ENCODE measurements at places on chromosomes 7 and 10.

DNA sequence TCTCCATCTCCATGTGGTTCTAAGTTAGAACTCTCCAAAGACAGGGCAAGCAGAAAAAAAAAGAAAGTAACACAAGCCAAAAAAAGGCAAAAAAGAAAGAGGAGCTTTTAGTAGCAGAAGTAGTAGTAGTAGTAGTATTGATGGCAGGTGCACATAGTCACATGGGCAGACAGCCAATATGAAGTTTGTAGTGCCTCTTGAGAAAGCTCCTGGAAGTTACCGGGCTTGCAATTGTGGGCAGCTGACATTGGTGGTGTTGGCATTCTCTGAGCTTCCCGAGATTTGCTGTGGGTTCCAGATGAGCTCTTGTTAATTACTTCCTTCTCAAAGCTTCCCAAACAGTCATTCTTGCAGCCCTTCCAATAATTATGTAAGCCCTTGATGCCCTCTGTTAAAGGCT lies 1128.5 kb downstream of the TYW1 start:
- DNase-seq: no peak

DNA sequence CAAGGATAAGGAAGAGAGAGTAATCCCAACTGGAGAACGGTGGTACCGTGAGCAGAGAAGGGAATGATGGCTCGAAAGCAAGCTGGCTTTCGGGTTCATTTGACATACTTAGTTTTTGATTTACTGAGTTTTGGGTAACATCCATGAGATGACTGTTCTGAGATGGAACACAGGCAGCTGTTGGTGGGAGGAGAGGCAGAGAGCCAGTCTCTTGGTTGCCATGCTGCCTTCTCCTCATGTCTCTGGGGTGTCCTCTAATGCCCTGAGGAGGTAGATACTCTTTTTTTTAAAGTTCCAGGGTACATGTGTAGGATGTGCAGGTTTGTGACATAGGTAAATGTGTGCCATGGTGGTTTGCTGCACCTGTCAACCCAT lies 76.4 kb upstream of the NRP1 start:
- DNase-seq: no peak

- peak; percentile 33 for DNase-seq
Measured at GRCh38 chr7:107879400-107880035, 11.5 kb upstream of the DLD start.

DNA sequence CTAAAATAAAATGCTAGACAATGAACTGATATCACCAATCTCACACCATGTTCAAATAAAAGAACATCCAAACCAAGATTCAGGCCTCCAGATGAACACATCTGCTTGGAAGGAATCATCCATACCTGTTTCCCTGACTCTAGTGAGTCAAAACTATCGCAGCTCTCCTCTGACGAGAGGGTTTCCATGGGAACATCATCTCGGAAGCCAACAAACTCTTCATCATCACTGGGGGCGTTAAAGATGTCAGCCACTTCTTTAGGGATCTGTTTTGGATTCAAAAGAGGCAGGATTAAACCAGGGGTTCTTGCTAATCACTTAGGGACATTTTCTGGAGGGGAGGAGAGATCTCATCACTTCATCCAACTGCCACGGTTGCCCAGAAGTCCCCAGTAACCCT lies 29.1 kb downstream of the CDCA7L start:
- DNase-seq: no peak

DNA sequence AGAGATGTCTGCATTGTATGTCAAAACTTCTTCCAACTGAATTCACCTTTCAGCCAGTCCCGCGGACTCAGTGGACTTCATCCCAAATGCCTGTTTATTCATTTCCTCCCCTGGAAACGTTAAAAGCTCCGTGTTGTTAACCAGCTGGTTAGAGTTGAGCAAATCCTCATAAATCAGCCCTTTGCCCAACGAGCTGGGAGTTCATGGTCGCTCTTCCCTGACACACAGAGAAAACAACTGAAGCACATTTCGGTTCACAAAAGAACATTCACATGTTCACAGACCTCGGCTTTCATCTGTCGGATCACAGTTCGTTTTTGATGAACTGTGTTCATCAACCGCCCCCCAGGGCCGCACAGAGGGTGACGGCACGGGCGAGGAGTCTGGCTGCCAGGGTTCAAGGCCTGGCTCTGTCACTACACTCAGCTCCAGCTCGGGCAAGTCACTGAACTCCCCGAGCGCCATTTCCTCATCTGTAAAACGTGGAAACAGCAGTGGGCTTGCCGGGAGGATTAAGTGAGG lies 62.6 kb downstream of the GLI3 start:
- no peak for DNase-seq

- DNase-seq: no peak
Measured at GRCh38 chr7:112743811-112744210, 46.4 kb downstream of the TMEM168 start.

DNA sequence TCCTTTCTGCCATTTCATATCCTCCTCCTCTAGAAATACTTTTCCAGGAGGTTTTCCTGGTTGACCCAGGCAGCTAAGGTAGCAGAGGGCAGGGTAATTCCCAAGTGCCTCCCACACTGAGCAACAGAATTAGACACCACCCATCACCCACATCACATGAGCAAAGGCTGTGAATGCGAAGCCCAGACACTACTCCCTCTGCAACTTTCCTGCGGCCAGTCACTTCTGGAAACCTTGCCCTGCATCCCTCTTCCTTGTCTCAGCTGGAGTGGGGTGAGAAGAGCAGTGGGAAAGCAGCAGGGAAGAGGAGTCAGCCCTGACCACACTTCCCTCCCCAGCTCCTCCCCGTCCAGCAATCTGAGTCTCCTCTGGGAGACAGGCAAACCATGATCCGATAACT lies 15.2 kb downstream of the TMEM176B start:
- DNase-seq: no peak

DNA sequence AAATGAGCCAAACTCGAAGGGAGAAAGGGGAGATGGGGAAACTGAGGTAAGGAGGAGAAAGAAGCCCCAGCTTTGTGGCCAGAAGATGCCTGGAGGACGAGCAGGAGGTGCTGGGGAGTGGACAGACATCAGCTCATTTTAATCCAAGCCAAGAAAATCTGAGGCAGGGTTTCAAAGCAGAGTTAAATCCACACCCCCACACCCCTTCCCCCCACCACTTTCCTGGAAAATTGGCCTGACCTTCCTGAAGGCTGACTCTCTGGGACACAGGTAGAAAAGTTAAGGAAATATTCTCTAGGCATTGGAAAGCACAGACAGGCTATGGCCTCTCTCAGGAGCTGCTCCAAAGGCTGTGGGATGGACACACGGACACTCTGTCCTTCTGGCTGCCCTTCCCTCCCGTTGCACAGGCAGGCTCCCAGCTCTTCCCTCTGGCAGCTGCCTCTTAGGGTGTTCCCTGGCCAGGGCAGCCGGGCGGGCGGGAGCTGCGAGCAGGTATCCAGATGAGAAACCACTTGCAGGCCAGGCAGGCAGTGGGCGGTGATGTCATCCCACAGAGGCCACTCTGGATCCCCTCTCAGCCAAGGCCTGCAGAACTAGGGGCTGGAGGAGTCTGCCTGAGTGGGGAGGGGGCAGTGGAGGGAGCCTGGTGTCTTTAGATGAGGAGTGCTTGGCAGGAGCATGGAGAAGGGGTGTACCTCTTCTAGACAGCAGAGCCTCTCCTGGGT lies 171.8 kb downstream of the NEURL1 start:
- DNase-seq: no peak

DNA sequence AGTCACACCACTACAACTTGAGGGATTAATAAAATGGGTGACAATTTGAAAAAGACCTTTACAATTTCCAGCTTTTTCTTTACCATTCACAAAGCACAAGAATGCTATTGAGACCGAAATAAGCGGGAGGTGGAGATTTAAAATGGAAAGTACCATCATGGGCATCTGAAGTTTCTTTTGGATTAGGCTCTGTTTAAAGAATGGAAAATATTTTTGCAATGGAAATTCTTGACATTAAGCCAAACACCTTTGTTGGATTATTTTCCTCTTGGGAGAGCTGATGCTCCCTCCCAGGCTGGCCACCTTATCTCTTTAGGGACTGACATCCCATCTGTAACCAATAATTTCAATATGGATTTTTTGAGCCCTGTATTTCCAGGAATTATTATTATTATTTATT lies 62.5 kb downstream of the BPGM start:
- no peak for DNase-seq

DNA sequence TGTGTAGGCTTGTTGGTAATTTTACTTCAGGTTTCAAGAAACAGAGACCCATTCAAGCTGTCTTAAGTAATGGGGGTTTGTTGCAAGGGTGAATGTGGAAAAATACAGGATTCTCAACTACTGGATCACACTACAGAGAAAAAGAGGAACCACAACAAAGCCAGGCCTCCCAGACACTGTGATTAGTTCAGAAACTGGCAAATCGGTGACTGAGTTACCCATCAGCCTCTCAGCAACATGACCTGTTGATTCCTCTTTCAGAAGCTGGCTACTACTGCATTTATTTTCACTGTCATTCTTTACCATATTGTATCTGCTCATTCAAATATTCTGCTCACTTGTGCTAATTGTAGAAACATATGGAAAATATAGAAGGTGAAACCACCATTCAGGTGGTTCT lies 16.0 kb downstream of the CCDC71L start:
- no peak for DNase-seq

DNA sequence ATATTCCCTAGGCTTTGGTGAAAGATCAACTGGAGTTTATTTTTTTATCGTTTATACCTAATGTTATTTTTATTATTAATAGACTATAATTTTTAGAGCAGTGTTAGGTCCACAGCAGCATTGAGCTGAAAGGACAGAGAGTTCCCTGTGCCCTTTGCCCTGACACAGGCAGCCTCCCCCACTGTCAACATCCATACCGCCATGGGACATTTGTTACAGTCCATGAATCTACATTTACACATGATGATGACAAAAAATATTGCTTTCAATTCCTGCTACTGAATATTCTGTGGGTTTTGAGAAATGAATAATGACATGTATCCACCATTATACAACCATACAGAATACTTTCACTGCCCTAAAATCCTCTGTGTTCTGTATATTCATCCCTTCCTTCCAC lies 1297.5 kb upstream of the SORCS1 start:
- DNase-seq: no peak

DNA sequence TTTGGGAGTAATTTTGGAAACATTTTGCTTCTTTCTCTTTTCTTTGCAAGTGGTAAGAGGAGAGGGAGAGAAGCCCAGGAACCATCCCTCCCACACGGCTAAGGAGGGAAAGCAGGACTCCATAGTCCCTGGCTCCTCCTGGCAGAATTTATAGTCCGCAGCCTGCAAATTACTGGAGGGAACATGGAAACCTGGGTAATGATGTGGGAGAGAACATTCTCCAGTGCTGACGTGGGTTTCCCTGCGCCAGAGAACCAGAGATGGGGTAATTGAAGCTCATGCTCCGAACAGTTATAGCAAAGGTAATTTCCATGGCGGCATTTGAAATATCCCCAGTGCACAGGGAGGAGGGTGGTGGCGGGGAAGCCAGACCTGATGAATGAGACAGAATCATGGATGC lies 320.4 kb downstream of the RPS24 start:
- no peak for DNase-seq

DNA sequence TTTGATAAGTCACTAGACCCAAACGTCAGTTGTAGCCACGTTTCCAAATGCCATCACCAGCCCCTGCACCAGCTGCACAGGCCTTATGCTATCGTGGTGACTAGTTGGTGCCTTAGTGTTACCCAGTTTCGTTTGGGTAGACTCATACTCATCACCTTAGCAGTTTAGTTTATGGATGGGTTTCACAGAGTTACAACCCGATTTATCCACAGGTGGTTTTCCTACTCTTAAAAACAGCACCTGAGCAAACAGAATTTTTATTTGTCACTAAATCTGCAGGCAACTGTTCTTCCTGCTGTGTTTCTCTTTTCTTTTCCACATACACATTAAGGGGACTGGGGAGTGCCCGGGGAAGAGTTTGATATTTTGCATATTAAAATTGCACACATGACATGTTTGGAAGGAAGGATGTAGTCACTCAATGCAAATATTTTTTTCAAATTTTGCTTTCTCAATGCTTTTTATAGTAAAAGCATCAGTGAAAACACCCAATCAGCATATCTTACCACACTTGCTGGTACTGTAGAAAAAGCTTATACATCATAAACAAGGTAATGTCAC lies 41.6 kb downstream of the PDSS1 start:
- DNase-seq: no peak

- DNase-seq: no peak
Measured at GRCh38 chr7:47887016-47887640, 61.1 kb downstream of the PKD1L1 start.

DNA sequence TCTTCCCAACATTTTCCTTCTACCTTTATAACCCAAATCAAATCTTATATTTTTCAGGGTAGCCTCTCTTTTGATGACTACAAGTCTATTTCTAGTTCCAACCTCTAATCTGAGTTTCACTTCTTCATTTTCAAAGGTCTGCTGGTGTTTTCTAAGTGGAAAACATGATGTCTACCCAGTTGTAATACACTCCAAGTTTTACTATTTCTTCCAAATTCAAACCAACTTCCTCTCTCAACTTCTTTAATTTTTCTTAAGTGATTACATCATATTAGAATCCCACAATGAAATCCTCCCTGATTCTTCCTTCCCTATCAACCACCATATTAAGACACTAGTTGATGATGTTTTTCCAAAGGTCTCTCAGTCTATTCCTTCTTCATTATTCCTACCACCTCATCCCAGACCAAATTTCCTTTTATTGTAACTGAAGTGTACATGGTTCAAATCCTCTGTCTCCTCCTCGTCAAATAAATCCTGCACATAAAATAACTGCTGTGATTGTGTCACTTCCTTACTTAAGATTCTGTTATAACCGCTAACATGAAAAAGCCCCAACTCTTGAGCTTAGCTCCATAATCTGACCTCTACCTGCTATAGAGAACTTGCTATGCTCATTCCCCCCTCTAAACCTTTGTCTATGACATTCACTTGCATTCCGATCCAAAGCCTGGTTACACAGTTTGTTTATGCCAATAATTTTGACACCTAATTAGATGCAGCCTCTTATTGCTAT lies 12.7 kb downstream of the TAS2R38 start:
- no peak for DNase-seq

DNA sequence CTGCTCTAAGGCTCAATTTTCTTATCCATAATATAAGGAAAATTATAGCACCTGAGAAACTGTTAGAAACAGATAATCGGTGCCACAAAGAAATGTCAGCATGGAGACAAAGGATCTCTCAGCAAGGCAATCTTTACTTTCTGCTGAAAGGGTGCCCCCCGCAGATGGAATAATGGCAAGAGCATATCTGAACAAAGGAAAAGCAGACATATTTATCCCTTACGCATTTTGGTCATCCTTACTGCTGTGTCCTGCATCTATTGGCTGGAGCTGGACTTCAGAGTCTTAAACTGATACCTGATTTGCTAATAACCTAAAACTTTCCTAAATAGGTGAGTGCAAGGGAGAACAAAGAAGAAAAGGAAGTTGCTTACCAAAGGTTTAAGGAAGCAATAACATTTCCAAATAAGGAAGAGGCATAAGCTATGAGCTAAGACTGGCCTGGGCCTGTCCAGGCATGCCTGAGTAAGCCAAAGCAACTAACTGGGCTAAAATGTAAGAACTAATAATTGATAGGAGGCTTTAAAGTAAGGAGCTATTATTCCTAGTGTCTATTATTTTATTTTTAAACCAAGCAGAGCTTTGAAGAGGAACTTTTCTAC lies 39.6 kb upstream of the ELMO1 start:
- no peak for DNase-seq

- peak; percentile 38 for DNase-seq
Measured at GRCh38 chr10:123402656-123403055, 248.5 kb downstream of the BUB3 start.

GRCh38 chr10:61973906-61974305 lies 72.4 kb downstream of the ARID5B start:
- DNase-seq: no peak
